Hematopoietic multipotent progenitor cell treated with erythropoietin and hydrocortisone succinate and interleukin-3 and kit ligand, for 4 days (in vitro differentiated cells): ENCODE measurements at places on chromosomes 6 and 20.

- DNase-seq = peak; percentile 44
Measured at GRCh38 chr20:32359633-32360332, 1.7 kb downstream of the ASXL1 start.

DNA sequence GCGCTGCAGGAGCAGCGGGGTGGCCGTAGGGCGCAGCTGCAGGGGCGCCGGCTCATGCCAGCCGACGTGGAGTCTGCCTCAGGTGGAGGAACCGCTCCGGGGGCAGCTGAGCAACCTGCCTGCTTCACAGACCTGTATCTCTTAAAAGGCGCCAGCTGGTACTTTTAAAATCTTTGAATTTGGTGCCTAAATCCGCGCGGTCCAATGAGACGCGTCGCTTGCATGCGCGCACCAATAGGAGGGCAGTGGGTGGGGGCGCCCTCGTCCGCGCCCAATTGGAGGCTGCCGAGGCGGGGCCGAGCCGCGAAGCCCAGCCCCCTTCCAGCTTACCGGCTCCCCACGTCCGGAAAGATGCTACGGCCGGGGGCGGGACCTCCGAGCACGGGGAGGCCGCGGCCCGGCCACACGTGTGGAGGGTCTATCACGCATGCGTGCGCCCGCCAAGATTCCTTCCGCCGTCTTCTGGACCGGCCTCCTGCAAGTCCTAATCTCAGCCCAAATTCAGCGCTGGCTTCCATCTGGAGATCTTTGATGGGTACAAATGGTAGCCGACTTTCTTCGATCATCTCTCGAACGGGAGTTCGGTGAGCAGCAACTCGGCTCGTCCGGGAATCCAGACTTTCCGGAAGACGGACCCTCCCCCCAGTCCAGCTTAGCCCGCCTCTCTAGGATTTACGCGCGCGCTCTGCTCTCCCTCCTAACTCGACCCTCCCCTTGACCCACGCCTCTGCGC lies at the start of gene FBXO5:
TSS of gene FBXO5 (minus strand) at position 138 of the 733 bp plus-strand sequence. CDS start at position 56, 82 bp downstream.
- DNase-seq = peak; percentile 99

- DNase-seq = no peak
Measured at GRCh38 chr20:51665543-51666118, 102.6 kb downstream of the ATP9A start.

GRCh38 chr6:3751077-3751729 lies at the start of gene PXDC1:
Gene PXDC1 (minus strand): TSS chr6:3751713. CDS start chr6:3751531, 182 bp downstream.
- peak; percentile 40 for DNase-seq

DNA sequence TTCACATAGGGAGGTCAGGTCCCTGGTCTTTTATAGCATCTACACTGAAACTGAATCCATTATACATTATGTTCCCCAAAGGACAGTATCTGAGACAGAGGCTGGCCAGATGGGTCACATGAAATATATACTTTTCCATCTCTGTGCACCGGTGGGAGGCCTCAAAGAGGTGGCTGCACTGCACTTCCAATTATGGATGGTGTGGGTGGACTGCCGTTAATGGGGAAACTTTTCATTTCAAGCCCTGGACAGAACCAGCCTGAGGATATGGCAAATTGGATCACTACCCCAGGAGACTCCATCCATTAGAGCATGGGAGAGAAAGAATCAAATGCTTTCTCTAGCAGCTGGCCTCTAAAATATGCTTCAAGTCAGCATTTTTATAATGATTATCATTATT lies 280.5 kb upstream of the OPRM1 start:
- no peak for DNase-seq

DNA sequence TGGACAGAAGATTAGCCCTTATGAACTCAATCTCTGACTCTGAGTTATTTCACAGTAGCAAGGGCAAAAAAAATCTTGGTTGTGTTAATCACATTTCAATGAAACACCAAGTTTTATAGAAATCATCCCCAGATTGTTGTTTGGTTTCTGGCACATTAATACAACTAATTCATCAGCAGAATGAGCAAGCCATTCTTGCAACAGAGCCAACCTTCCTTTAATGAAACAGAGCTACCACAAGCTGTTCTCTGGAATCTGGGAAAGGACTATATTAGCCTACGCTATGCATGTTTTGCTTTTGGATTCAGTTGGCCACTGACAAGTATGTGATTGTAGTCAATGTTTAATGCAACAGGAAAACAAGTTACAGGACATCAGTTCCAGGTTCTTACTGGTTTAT lies 13.8 kb upstream of the POPDC3 start:
- no peak for DNase-seq

DNA sequence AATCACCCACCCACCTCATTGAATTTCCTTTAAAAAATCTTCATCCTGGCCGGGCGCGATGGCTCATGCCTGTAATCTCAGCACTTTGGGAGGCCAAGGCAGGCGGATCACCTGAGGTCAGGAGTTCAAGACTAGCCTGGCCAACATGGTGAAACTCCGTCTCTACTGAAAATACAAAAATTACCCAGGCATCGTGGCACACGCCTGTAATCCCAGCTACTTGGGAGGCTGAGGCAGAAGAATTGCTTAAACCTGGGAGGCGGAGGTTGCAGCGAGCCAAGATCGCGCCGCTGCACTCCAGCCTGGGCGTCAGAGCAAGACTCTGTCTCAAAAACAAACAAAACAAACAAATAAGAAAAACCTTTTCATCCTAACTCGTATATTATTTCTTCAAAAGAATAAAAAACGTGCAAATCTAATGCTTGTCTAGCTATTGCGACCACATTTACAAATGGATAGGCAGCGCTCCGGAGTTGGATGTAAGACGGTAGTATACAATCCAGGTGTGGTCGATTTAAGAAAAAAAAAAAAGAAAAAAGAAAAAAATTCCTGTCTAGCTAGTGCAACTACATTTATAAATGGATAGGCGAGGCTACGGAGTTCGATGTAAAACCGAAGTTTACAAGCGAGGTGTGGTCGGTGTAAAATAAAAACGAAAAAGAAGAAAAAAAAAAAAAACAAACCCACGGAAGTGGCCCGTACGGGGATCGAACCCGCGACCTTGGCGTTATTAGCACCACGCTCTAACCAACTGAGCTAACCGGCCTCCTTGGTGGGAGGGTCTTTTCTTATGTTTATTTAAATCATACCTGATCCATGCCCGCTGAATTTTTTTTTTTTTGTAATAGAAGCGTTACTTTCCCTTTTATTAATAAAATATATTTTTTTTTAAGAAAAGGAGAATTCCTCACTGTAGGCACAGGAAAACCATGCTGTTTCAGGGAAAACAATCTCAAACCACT lies 70.7 kb upstream of the PRSS16 start:
- DNase-seq = peak; percentile 79

GRCh38 chr6:79584332-79584731 lies 46.8 kb upstream of the SH3BGRL2 start:
- DNase-seq = peak; percentile 8

DNA sequence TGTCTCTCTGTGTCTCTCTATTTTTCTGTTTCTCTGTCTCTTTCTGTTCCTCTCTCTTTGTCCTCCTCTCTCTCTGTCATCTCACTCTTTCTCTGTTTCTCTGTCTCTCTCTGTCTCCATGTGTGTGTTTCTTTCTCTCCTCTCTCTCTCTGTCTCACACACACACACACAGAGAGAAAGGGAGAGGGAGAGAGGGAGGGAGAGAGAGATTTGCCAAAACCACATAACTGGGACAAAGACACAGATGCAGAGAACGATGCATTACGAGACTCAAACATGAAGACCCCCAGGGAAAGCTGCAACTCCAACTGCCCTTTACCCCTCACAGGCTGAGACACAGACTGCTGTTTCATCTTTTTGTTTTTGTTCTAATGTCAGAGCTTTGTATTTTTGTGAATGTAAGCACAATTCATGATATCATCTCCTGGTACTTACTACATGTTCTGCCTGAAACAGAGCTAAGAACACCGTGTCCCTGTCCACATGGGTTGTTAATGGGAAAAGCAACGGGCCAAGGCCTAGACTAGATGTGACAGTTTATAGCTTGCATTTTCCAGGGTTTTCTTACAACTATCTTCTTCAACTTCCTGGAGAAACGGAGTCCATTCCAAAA lies 177.1 kb upstream of the ARID1B start:
- DNase-seq = no peak

DNA sequence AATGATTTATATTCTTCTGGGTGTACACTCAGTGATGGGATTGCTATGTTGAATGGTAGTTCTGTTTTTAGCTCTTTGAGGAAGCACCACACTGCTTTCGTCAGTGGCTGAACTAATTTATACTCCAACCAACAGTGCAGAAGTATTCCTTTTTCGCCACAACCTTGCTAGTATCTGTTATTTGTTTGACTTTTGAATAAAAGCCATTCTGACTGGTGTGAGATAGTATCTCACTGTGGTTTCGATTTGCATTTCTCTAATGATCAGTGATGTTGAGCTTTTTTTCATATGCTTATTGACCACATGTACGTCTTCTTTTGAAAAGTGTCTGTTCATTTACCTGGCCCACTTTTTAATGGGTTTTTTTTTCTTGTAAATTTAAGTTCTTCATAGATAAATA lies 583.8 kb upstream of the ARID1B start:
- no peak for DNase-seq

GRCh38 chr6:148471624-148472159 lies 129.1 kb downstream of the SASH1 start:
- no peak for DNase-seq

GRCh38 chr6:126217497-126217896 lies 122.4 kb upstream of the CENPW start:
- DNase-seq = no peak

DNA sequence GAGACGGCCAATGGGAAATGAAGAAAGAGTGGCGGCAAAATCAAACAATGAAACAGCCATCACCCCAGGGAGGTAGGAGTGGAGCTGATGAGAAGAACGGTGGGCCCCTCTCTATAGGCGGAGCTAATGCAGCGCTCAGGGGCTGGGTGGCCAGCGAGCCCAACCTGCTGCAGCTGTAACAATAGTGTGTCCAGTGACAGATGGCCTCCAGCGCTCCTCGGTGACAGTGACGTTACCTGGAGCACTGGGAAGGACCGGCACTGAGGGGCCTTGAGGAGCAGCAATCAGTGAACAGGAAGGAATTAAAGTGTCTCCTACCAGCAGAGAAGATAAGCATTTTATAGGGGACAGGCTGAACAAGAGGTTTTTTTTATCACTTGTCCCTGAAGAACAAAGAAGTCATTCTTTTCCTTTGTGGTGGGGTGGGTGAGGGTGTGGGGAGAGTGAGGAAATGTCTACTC lies 81.6 kb downstream of the FOXA2 start:
- no peak for DNase-seq

DNA sequence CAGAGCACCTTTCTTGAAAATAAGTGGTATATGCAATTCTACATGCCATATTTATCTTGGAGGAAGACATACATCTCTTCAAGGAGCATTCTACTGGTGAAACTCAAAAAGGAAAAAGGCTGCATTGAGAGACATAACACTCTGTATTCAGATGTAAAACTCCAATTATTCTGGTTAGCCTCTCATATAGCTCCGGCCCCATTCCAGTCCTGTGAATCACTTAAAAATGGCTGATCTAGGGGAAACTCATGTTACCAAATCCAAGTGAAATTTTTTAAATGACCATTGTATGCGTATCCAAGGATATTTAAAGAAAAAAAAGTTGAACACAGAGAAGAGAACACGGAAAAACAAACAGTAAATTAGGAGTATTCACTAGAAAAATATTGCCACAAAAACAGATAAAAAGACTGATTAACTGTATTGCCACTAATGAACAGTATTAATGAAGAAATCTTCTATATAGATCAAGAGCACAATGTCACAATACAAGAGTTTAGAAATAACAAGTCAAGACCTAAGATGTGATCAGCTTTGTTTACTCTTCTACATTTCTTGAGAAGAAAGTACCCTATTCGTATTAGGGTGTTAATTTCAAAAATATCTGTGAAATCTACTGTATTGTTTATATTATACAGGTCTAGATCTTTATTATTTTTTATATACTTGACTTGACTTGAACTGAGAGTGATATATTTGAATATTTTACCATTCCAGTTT lies 124.5 kb upstream of the GJE1 start:
- DNase-seq = no peak

DNA sequence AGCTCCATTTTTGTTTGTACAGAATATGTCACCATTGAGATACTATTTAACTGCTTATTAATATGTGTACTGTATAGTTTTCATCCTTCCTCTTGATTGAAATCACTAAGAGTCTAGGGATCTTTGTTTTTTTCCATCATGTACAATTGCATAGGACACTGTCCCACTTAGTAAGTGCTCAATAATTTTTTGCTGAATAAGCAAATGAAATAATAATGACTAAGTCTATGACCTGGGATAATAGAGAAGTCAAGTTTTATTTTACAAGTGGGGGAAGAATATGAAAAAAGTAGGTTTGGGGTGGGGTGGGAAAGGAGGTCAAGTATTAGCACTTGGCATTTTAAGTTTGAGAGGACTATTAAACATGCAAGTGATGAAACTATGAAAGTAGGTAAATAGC lies 4.5 kb upstream of the EYS start:
- DNase-seq = no peak

DNA sequence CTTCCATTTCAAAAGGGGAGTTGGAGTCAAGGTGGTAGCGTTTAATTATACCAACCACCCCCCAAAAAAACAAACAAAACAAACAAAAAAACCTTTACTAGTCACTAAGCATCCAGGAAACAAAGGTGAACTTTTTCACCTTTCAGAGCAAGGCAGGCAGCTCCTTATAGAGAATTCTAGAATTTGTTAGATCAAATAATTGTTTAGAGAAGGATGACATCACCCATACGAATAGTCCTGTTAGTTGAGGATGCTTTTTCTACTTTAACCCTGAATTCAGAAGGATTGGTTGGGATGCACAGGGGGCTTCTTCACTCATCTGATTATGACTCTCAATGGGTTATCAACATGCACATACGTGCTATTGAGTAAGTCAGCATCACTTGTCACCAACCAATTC lies 44.3 kb downstream of the GNAS start:
- no peak for DNase-seq

GRCh38 chr20:43752561-43753301 lies 25.9 kb upstream of the GTSF1L start:
- peak; percentile 82 for DNase-seq

GRCh38 chr20:62814060-62814708 lies 2.7 kb upstream of the COL9A3 start:
- DNase-seq = no peak

- no peak for DNase-seq
Measured at GRCh38 chr6:137175868-137176245, 2.4 kb upstream of the IL22RA2 start.

DNA sequence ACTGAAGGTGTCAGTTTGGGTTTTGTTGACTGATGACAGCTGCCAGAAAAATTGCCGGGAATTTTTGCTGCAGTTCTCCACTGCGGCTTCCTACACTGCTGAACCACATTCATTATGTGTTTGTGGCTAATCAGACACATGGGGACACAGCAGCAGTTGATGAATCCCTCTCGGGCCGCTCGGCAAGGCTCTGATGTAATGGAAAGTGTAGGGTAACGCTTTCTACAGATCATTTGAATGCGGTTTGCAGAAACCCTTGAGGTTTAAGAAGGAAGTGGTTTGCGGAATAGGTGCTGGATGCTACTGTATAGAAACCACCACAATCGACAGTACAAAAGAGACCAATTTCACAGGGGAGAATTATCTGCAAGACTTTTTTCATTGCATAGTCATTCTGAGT lies 138.7 kb upstream of the SASH1 start:
- peak; percentile 90 for DNase-seq
